Left cardiac atrium (tissue), 4 donors: ENCODE measurements at places on chromosomes 2 and 18.

- DNase-seq, result no peak
Observed at GRCh38 chr2:114128725-114129124, 238.8 kb downstream of the ACTR3 start.

DNA sequence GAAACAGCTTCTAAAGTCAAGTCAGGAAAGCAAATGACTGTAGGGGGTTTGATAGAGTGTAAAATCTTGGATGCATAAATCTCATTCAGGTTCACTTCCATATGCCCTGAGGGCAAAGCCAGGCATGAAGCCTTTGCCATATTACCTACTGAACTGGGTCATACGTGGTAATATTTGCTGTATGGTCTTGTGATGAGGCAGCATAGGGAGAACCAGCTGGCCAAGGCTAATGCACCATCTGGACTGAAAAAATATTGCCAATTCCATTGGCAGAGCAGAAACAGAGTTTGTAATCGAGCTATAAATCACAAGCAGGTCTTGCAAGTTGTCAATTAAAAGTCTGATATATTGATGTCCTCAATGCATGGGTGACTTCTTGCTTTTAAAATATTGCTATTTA is 243.8 kb downstream of the ERBB4 start:
- DNase-seq, result no peak

DNA sequence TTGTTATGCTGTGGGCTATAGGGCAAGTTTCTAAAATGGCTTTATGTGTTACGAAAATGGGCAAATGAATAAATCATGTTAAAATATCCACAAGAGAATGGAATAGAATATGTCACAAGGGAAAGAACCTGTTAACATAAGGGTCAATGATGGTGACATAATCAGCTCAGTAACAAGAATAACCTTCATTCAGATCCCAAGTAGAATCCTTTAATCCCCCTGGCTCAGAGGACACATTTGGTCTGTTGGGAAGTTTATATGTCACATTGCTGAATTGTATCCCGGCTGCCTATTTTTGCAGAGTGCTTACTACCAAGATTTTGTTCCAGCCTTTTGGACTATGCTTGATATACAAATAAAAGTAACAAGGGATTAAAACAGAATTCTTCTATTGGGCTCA is 13.1 kb upstream of the LGALSL start:
- no peak for DNase-seq

- no peak for DNase-seq
Observed at GRCh38 chr2:239376351-239376750, 24.5 kb downstream of the HDAC4 start.

- DNase-seq, result no peak
Observed at GRCh38 chr2:75497256-75497655, 63.5 kb downstream of the EVA1A start.

GRCh38 chr18:44098551-44099098 is 582.1 kb upstream of the SETBP1 start:
- DNase-seq, result no peak

DNA sequence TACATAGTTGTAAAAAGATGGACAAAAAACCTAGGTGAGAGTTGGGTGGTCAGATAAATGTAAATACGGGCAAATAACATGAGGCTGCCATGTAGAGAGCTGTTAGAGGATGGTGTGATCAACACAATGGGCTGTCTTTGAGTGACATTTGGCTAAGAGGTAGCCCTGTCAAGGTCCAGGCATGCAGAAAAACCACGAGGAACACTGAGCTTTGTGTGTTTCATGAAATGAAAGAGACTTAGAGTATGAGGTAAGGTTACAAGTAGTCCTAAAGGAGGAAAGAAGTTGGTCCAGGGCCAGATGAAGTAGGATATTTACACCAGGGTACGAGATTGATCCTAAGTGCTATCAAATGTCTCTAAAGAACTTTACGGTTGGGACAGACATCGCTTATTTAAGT is 160.9 kb downstream of the RDH14 start:
- DNase-seq, result no peak

- no peak for DNase-seq
Observed at GRCh38 chr18:28045176-28045810, 131.6 kb downstream of the CDH2 start.

GRCh38 chr2:138491495-138491862 is 10.1 kb upstream of the SPOPL start:
- no peak for DNase-seq

DNA sequence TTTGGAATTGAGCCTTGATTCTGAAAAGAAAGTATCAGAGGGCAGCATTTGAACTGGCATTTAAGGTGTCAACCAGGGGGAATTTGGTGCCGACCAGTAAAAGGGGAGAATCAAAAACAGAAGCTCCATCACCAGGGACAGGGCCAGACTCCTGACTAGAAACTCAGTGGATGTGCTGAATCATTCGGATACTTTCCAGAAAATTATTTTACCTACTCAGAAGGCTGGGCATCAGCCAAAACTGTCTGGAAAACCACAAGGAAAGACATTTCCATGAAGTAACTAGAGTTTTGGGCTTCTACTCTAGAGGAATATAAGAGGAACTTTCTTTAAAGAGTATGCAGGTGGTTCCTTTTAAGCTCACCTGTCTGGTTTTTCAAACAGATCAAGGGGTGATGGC is 756.6 kb downstream of the RNF144A start:
- DNase-seq, result no peak

DNA sequence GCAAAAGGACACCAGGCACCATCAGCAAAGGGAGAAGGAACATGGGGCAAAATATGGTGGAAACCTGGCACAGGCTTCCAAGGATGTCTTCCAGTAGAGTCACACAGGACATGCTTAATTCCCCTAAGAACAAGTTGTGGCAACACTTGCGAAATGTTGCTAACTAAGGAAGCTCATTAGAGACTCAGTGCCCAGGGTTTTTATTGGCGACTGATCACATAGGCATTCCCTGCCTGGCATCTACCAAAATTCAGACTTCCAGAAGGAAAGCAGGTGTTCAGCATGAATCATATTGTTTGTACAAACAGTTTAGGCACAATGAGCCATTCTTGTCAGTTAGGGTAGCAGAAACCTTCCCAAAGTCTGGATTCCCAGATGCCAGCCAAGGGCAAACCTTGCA is 25.7 kb downstream of the SLC4A1AP start:
- no peak for DNase-seq

DNA sequence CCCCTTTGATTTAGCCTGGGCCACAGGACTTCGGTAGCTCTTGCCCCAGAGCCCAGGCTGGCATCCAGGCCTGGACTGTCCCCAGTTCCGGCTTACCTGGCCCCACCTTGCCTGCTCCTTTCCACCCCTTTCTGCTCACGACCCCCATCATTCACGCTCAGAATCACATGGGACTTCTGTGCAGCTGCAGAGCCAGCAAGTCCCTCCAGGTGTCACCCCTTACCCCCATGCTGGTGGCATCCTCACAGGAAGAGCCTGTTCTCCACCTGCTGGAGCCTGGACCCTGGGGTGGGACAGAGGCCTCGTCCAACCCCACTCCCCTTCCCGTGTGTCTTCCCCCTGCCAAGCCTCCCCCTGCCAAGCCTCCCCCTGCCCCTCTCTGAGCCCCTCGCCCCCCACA is 7.9 kb upstream of the KCNIP3 start:
- no peak for DNase-seq

GRCh38 chr2:196914867-196915460 is 11.5 kb downstream of the PGAP1 start:
- no peak for DNase-seq
